ENCODE measurements at places on chromosomes 11 and 22.

DNA sequence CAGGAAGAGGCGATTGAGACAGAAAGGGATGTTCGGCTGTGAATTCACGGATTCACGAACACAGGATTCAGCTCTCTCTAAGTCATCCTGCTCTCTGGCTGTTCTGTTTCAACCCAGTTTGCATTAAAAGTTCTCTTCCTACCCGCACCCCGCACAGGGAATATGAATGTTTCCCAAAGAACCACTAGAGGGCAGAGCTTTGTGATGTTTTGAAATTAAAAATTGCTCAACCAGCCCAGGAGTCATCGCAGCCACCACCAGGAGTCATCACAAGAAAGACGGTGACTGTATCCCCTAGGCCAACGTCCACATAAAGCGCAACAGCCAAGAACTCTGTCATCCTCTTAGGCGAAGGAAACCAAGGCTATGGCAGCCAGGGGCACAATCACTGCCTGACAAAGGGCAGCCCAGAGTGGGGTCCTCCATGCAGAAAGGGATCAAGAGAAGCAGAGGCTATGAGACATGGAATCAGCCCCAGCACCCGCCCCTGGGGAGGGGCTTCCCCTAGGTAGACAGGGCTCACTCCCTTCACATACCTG lies 122.4 kb downstream of the WT1 start:
- peak; percentile 20 for DNase-seq

DNA sequence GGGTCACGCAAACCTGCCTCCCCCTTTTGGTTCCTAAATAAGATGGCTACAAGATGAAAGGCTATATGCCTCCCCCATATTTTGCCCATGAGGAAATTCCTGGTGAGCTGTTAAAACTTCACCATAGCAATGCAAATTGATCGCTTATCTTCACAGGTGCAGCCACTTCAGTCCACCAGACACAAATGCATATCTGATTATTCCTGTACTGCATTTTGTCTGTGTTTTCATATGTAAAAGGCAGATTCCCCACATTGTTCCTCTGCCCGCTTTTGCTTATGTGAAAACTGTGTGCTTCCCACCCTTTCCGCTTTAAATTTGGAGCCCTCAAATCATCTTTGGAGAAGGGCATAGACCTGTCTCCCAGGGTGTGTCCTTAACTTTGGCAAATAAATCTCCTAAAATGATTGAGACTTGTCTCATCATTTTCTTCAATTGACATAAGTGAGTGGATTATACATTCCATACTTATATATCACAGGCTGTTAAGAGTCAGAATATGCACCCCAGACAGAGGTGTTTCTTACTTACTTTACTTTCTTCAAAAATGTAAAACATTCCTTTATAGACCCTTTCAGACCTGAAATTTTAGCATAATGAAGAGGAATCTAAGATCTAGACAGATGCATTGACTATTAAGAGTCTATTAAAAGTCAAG lies 116.4 kb downstream of the CASP12 start:
- no peak for DNase-seq

DNA sequence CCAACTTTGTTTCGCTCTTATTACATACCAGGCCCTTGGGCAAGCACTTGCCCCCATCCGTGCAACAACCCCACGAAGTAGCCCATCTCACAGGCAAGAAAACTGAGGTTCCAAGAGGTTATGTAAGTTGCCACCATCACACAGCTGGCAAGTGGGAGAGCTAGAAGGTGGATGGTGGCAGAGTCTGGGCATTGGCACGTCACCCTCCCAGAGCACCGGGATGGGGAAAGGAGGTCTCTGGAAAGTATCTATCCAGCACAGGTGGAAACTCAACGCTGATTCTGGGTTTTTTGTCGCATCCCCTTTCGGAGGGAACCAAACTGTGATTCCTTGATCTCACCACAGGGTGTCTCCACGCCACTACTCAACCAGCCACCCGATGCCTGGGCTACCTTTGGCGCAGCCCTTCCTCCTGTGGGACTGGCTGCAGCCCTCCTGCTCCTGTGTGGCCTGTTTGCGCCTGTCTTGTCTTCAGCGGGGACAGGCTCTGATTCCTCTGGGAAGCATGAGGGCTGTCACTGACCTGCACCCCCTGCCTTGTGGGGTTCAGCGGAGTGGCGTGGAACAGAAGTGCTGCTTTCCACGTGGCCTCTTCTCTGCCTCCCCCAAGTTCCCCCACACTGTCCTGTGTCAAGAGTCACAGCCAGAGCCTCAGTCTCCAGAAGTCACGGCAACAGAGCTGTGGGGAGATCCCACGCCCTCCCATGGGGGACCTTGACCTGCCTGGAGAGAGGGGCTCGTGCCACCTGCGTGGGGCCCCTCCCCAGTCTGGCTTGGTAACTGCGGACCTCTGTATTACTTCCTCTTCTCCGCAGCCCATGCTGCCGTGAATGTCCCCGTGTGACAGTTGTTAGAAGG lies 34.4 kb upstream of the TRIM29 start:
- peak; percentile 46 for DNase-seq

GRCh38 chr11:26702406-26702805 lies 19.5 kb downstream of the SLC5A12 start:
- no peak for DNase-seq

DNA sequence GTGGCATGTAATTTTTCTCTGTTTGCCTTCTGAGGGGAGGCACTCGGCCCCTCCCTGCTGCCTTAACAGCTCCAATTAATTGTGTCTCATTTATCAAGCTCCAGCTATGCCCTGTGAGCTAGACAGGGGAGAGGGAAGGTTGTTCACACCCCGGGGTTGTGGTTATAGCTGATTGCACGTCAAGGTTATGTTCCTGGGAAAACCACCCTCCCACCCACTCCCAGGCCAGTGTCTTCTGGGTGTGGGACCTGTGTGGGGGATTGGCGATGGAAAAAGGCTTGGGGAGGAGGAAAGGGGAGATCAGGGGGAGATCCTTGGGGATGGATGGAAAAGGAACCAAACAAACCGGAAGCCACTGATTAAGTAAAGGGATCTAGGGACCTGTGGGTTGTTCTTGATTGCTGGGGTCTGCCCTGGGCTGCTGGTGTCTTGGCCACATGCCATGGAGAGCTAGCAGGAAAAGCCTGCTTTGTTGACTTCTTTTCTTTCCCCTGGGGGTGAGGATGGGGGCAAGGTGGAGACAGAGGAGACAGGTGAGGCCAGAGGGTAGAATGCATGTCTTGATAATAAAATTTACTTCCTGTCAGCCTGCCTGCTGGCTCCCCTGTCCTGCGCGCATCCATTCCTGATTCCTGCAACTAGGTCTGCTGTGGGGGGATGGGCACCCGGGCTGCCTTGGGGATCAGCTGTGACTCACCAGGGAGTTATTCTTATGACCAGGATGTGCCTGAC lies 13.5 kb upstream of the SORL1-AS1 start:
- peak; percentile 87 for DNase-seq

Measured in COR-L47 (cell line).